ENCODE measurements at places on chromosomes 3 and 15.

GRCh38 chr15:58273104-58273503, 134.9 kb downstream of the AQP9 start:
- no peak overlapping the region for H3K27ac ChIP-seq
- no peaks in the 10 kb centered on the region for H3K4me1 ChIP-seq
- no peak for DNase-seq
- no peaks in the 10 kb centered on the region for H3K36me3 ChIP-seq
- peaks cover 5% of the 10 kb centered on the region for H3K27me3 ChIP-seq

DNA sequence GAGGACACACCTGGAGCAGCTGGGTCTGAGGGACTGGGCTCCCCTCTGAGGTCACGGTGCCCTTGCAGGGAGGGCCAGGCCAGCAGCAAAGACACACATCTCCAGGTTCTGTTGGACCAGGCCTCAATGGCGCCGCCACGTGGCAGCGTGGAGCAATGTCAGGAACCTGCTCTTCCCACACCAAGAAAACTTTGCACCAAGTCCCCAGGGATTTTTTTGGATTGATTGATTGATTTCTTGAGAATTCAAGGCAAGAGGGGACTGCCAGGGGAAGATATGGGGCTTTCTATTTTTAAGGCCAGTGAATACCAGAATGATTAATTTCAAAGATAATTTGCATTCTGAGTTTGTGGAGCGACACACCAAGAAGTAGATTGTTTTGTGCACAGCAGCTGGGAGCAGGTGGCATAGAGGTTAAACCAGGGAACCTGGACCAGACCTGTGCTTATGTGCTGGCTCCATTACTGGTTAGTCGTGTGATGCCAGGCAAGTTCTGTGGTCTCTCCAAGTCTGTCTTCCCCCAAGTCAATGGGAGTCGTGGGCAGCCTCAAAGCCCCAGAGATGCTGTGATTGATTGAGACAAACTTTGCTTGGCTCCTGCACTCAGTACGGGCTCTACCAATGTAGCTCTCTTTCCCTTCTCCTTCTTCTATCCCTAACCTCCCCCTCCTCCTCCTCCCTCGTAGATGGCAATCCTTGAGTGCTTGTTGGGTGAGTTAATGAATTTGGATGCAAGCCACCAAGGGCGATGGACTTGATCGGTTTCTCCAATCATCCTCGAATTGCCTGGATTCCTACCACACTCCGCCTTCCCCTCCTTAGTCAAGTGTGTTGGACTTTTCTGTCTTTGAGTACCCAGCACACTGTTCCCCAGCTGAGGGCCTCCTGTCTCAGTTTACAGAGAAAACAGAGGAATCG, 96.2 kb upstream of the TRPM1 start:
- H3K4me1 ChIP-seq = no peaks in the 10 kb centered on the region
- H3K4me3 ChIP-seq = no peak overlapping the region
- no peak for DNase-seq
- no peak overlapping the region for H3K27ac ChIP-seq

GRCh38 chr15:34014556-34014955, 24.4 kb downstream of the AVEN start:
- H3K4me1 ChIP-seq = no peaks in the 10 kb centered on the region
- no peaks in the 10 kb centered on the region for H3K36me3 ChIP-seq
- no peak for DNase-seq
- H3K27me3 ChIP-seq = no peaks in the 10 kb centered on the region
- H3K4me3 ChIP-seq = no peak overlapping the region

DNA sequence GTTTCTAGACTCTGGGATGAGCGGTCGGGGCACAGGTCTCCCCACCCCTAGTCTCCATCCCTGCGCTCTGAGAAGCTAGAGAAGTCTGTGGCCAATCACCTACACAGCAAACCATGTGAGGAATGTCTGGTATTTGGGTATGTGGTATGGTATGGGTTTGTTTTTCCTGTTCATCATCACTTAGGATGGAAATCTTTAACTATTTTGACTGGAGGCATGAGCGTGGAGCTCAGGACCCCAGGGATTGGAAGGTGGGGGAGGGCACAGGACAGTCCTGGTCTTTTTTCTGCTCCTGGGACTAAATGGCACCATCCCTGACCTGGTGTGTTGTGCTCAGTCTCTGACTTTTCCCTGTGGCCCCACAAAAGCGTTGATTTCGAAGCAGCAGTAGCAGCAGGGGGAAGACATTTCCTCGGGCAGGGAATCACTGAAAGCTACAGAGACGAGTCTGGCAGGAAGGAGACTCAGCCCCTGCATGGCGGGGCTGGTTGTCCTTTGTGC, 191.7 kb upstream of the TPM1 start:
- H3K36me3 ChIP-seq = no peaks in the 10 kb centered on the region
- H3K27me3 ChIP-seq = no peaks in the 10 kb centered on the region
- no peak for DNase-seq
- H3K4me3 ChIP-seq = no peak overlapping the region

GRCh38 chr3:182914341-182914740, 66.0 kb downstream of the DCUN1D1 start:
- no peak overlapping the region for H3K4me3 ChIP-seq
- H3K36me3 ChIP-seq = no peaks in the 10 kb centered on the region

GRCh38 chr3:49327485-49327884, 12.4 kb downstream of the USP4 start:
- H3K4me3 ChIP-seq = no peak overlapping the region
- H3K27me3 ChIP-seq = no peaks in the 10 kb centered on the region
- H3K36me3 ChIP-seq = no peaks in the 10 kb centered on the region
- no peak for DNase-seq

DNA sequence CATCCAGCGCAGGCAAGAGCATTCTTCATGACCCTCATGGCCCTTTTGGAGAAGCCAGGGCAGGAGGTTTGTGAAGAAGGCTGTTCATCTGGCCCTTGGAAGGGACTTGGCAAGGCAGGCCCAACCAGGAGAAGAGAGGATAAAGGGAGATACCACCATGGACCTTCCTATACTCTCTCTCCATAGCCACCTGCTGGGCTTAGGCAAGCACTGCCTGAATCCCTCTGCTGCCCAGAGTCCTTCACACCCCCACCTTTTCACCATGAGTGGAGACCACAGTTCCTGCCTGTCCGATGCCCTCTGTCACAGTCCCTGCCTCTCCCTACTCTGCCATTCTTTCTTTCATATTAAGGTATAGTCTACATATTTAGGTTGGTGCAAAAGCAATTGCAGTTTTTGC, 10.6 kb upstream of the SFMBT1 start:
- peak; percentile 31 for DNase-seq
- H3K4me1 ChIP-seq = no peaks in the 10 kb centered on the region
- no peak overlapping the region for H3K4me3 ChIP-seq
- no peak overlapping the region for H3K27ac ChIP-seq

- H3K27ac ChIP-seq = no peak overlapping the region
- no peaks in the 10 kb centered on the region for H3K36me3 ChIP-seq
- no peaks in the 10 kb centered on the region for H3K27me3 ChIP-seq
- H3K4me3 ChIP-seq = no peak overlapping the region
- DNase-seq = no peak
- H3K4me1 ChIP-seq = no peaks in the 10 kb centered on the region
These were observed 21.2 kb upstream of the SIAH2 start for GRCh38 chr3:150783920-150784746.

DNA sequence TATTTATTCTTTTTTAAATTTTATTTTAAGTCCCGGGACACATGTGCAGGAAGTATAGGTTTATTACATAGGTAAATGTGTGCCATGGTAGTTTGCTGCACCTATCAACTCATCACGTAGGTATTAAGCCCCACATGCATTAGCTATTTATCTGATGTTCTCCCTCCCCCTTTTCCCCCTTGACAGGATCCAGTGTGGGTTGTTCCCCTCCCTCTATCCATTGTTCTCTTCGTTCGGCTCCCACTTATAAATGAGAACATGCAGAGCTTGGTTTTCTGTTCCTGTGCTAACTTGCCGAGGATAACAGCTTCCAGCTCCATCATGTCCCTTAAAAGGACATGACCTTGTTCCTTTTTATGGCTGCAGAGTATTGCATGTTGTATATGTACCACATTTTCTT, 220.3 kb downstream of the OCA2 start:
- H3K36me3 ChIP-seq = no peaks in the 10 kb centered on the region
- no peaks in the 10 kb centered on the region for H3K4me1 ChIP-seq
- DNase-seq = no peak
- H3K27ac ChIP-seq = no peak overlapping the region
- no peaks in the 10 kb centered on the region for H3K27me3 ChIP-seq

- H3K27ac ChIP-seq = peak overlapping the region; percentile 74
- no peak for DNase-seq
- H3K36me3 ChIP-seq = no peaks in the 10 kb centered on the region
- H3K27me3 ChIP-seq = peaks cover 3% of the 10 kb centered on the region
These were observed 118.4 kb downstream of the ADCY5 start for GRCh38 chr3:123330441-123330991.
